Thoracic aorta endothelial cell (primary cell): ENCODE measurements at places on chromosomes 12 and 14. TPM values are rescaled to one million over a fixed set of nuclear protein-coding genes. Genes with fewer than 3 reads are reported as not detected.

Gene OR10G3
- not detected in 2 replicates for total RNA-seq

Gene CCDC175
- not detected in 2 replicates for total RNA-seq

Gene SDS
- 0.07 TPM in 1 of 2 replicates, not detected in the other for total RNA-seq

Gene KRT6C
- total RNA-seq: not detected in 2 replicates

Gene IFI27
- 294 and 346 TPM in 2 replicates for total RNA-seq

Gene PKP2
- total RNA-seq: 5.1 and 8.7 TPM in 2 replicates

Gene FSCB
- total RNA-seq: not detected in 2 replicates

Gene RFLNA
- total RNA-seq: 5.8 and 18.9 TPM in 2 replicates

Gene RAB35
- 32.6 and 40.3 TPM in 2 replicates for total RNA-seq

Gene PCED1B
- total RNA-seq: 0.40 and 0.72 TPM in 2 replicates

Gene KRT78
- total RNA-seq: not detected in 2 replicates

Gene RD3L
- total RNA-seq: not detected in 2 replicates

Gene CAPZA3
- total RNA-seq: not detected in 2 replicates

Gene MSI1
- not detected in 2 replicates for total RNA-seq

Gene PIWIL1
- not detected in 2 replicates for total RNA-seq

Gene DNAJC22
- 0.80 and 1.3 TPM in 2 replicates for total RNA-seq
